Right renal cortex interstitium (tissue), 3 donors: ENCODE measurements at places on chromosomes 2 and 18. TPM values are rescaled to one million over a fixed set of nuclear protein-coding genes. Genes with fewer than 3 reads are reported as not detected.

GRCh38 chr2:195572895-195573683 lies 83.9 kb upstream of the SLC39A10 start:
- no peak for DNase-seq

DNA sequence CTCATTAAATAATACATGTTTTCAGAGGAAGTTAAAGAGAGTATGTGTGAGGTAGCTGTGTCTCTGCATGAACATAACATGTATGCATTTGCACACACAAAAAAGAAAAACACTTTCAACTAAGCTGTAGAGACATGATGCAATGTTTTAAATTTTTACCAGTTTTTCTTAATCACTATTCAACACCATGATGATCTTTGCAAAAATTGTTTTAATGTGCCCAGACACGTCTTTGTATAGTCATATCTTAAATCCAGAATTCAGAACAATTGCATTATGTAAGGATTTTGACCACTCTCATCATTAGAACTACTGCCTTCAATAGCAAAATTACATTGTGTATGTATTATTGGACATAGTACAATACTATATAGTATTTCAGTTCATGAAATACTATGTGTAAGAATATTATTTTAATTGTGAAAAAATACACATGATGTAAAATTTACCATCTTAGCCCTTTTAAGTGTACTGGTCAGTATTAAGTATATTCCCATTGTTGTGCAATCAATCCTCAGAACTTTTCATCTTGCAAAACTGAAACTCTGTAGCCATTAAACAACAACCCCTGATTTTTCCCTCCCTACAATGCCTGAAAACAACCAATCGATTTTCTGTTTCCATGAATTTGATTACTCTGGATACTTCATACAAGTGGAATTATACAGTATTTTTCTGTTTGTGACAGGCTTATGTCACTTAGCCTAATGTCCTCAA lies 104.5 kb upstream of the ACVR2A start:
- no peak for DNase-seq

- no peak for DNase-seq
These were observed 62.7 kb downstream of the ZCCHC2 start for GRCh38 chr18:62585274-62586150.

The PSD4 gene
- 9.7 TPM for polyA plus RNA-seq

- no peak for DNase-seq
These were observed 66.8 kb upstream of the FOSL2 start for GRCh38 chr2:28325567-28326468.

GRCh38 chr2:40041422-40042382 lies 262.6 kb upstream of the THUMPD2 start:
- no peak for DNase-seq

DNA sequence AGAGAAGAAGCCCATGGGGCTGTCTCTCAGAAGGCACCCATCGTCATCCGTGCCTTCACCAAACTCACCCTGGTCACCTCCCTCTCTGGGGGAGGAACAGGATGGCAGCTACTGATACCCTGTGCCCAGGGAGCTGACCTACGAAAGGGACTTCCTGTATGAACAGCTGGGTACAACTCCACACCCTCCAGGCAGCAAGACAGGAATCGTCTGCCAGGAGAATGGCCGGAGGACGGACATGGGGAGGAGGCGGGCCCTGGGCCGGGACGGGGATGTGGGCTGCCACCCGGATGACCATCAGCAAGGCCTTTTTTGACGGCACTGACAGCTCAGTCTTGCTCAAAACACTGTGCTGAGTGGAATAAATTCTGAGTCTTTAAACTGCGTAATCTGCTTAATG lies 243.6 kb downstream of the HDAC4 start:
- no peak for DNase-seq

- DNase-seq: no peak
These were observed 20.3 kb upstream of the KIDINS220 start for GRCh38 chr2:8857709-8858108.

DNA sequence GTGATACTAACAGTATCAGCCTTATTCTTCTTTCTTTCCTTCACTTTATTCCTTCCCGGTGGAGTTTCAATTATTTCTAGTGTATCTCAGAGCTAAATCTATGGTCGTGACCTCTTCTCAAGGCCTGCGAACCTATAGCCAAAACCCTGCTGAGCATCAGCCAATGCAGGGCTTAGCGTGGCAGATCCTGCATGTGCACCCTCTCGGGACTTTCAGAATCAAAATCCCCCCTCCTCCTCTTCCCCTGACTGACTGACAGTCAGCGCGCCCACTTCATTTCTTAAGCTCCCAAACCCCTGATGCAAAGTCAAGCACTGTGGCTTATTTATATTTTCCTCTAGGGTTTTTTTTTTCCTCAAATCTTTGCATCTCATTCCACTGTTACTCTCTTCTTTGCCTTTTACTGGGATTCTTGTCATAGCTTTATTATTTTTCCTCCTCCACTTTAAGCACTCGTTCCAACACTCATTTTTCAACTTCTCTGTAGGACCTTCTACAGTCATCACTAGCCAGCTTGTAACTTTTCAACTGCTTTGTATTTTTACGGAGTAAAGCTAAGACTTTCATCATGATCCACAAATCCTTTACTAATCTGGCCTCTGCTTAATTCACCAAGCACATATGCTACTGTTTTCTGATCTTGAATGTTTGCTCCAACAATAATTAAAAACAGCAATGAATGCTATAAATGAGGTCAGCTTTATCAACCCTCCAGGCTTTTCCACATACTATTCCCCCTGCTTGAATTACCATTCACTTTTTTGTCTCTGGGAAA lies 896.5 kb upstream of the PIK3C3 start:
- no peak for DNase-seq

DNA sequence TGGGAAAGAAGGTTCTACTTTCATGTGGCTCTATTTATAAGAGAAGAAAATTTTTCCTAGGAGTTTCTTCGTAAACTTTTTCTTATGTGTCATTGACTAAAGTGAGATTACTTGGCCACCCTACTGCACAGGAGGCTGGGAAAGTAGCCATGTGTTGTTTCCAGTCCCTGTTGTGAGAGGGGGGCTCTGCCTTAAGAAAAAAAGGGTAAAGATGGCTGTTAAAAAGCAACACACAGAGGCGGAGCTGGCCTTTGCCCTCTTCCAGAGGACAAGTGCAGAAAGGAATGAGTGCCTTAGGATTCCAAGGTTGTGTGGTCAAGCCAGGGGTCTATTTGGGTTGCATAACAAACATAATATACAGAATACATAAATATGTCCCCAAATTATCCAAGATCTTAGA lies 230.0 kb upstream of the CXCR4 start:
- DNase-seq: peak; percentile 13

The MAL gene
- polyA plus RNA-seq: 323 TPM

- no peak for DNase-seq
These were observed 580 bp downstream of the TMEM163 start for GRCh38 chr2:134718023-134718816.

DNA sequence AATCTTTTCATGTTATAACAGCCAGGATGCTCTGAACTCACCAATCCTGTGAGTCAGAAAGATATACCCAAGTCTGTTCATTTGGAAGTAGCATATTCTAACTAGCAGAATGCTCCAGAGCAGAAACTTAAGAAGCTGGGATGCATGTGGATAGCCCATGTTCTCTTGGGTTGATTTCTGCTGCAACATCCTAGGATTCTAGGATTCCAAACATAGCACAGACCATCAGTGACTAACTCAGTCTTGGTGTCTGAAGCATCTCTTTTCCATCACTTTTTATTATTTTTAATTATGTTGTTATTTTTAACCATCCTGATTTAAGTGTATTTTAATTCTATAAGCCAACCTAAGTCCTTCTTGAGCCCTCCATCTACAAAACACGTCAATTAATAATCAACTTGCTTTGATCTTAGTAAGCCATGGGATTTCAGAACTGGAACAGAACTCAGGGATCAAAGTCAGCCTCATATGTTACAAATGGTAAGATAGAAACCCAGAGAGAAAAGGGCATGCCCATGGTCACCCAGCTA lies 85.4 kb downstream of the OSR1 start:
- no peak for DNase-seq

- no peak for DNase-seq
These were observed 16.3 kb downstream of the DTNA start for GRCh38 chr18:34726286-34727004.

DNA sequence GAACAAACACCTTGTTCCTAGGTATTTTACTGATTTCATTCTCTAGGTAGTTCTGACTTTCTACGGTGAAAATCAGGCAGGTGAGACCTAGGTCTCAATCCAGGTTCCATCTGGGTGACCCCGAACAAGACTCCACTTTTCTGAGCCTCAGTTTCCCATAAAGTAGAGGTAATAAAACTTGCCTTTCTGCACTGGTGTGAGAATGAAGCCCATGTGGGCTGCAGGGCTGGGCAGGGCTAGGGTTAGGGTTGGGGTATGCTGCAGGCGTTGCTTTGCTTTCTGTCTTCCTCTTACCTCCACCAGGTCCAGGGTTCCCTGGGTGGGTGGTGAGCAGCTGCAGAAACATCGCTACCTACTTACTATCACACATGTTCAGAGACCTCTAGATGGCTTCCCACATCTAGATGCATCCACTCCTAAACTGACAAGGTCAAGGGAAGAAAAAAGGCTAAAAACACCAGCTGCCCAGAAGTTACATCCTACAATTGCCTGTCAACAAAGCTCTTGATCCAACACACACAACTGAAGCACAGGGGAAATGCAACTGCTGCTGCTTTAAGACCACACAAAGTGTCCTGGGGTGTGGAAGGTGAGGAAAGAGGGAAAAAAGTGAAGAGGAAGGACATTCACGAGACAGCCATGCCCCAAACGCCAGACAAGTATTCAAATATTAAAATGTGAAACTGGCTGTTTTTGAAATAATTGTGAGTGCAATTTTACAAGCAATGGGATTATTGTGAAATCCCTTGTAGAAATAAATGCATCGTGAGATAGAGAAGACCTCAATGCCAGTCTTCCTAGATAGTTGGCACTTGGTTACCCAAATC lies 23.5 kb downstream of the MBP start:
- no peak for DNase-seq

DNA sequence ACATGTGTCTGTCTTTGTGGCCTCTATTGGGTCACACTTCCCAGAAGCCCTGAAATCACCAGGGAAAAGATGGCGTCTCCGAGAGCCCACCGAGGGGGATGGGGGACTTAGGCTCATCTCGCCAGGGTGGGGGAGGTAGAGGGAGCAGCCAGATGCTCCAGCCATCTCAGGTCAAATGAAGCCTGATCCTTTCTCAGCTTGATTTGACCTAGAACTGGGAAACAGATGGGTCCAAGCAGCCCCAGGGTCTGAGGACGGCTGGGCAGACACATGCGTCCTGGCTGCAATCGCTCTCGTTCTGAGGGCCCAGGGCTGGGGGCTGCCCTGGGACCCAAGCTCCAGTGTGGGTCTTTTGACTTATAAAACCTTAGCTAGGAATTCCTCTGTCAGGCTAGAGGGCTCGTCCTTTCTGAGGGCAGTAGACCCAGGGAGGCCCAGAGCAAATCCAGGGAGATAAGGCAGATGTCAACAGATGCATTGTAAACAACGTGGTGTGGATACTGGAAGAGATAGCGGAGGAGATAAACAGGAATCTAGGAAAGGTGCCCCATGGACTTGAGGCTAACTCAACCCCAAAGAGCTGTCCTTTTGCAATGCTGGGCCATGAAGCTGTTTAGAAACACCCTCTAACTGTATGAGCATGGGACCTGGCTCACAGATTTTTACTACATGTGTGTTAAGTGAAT lies 127.7 kb downstream of the MYCN start:
- no peak for DNase-seq

DNA sequence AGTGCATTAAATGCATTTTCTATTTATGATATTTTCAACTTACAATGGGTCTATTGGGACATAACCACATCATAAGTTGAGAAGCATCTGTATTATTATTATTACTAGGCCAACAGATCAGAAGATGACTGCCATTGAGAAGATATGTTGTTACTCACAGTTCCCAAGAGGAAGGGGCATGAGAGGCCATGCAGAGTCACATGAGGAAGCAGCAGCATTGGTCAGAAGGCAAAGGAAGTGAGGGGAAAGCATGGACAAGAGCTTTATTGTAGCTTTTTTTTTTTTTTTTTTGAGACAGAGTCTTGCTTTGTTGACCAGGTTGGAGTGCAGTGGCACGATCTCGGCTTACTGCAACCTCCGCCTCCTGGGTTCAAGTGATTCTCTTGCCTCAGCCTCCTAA lies 66.2 kb upstream of the LCLAT1 start:
- no peak for DNase-seq

DNA sequence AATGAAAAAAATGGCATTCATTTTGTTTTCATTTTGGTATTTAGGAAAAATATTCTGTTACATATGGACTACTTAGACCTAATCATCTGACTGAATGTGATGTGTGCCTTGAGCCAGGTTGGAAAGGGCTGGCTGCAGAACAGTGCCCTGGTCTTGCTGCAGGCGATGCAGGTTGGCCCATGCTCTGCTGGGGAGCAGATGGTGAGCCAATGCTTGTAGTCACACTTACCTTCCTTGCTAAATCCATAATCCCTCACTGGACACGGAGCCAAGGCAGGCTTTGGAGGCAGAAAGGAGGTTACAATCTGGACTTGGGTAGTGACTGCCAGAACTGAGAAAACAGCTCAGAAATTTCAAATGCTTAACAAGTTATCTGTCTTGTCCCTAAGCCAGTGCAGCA lies 228.7 kb downstream of the ARHGAP15 start:
- DNase-seq: no peak

- DNase-seq: no peak
These were observed 200.5 kb downstream of the TNS1 start for GRCh38 chr2:217802266-217802665.

The ZAP70 gene
- polyA plus RNA-seq: 2.3 TPM

DNA sequence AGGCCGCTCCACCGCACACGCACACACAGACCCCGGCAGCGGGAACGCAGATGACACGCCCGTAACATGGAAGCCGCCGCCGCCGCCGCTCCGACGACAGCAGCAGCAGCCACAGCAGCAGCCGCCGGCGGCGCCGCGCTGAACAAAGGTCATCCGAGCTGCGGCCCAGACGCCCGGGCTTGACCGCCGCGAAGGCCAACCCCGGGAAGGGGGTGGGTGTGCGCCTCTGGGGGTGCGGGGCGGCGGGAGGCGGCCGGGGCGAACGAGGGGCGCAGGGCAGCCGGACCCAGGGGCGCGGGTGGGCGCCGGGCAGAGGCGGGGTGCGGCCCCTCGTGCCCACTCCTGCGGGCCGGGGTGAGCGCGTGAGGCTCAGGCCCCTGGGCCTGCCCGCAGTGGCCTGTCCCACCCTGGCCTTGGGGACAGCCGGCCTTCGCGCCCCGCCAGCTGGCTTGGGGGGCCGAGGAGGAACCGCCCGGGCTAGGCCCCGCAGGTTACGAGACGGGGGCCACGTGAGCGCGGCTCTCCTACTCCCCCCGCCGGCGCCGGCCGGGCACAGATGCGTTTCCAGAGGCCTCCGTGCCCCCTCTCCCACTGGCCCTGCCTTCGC lies 1.0 kb upstream of the ZNF532 start:
- DNase-seq: no peak

The UGT1A4 gene
- polyA plus RNA-seq: not detected

DNA sequence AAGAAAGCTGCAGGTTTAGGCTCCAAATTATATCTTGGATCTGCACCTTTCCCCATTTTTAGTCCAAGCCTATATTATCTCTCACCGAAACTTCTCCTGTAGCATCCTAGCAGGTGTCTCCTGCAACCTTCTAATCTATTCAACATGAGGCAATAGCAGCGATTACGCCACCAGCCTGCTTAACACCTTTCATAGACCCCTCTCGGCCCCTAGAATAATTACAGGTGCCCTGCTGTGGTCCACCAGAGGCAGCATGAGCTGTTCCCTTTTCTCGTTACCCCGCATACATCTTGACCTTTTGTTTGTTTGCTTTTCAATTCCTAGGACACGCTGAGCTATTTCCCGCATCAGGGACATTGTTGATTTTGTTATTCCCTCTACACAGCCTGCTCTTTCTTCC lies 361.9 kb downstream of the CYRIA start:
- DNase-seq: no peak
